Choroid plexus epithelial cell (primary cell): ENCODE measurements at places on chromosomes 1 and 21.

- DNase-seq, result peak; percentile 28
Observed at GRCh38 chr1:180150982-180151381, 3.7 kb upstream of the QSOX1 start.

GRCh38 chr1:54409156-54410142, 3.3 kb upstream of the SSBP3 start:
- no peak for DNase-seq

GRCh38 chr1:181166377-181167196, 78.1 kb downstream of the IER5 start:
- peak; percentile 88 for DNase-seq

DNA sequence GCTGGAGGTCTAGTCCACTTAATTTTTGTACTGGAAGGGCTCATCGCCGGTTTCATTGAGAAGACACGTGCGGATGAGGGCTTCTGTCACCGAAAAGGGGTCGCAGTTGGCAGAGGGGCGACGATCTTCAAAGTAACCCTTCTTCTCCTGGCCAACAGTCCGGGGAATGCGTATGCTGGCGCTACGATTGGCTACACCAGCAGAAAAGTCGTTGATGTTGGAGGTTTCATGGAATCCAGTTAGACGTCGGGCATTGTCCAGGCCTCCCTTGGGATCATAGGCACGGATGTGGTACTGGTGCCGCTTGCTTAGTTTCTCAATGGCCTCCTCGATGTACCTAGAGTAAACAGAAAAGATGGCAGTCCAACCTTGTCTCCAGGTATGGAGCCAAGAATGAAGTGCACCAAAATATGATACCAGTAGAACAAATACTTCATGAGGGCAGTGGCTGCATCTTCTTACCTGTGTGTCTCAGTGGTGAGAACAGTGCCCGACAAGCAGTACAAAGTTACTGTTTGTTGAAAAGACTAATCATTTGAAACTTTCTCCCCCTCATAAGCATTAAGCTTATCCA, 7.1 kb downstream of the GLUL start:
- no peak for DNase-seq

- no peak for DNase-seq
Observed at GRCh38 chr1:30597711-30598110, 125.7 kb downstream of the MATN1 start.

GRCh38 chr1:193141804-193142203, 20.0 kb downstream of the CDC73 start:
- DNase-seq, result no peak

DNA sequence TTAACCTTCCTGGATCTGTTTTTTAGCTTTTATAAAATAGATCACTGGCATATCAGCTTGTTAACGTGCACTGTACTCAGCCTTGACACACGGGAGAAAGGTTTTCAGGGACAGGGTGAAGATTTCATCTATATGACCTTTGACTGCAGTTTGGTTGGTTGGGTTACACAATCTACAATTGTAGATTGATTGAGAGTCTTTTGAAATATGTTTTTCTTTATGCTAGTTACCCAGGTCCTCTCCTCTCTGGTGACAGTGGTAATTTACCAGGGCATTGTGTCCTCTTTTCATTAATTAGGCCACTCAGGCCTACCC, 48.8 kb downstream of the DDR2 start:
- DNase-seq, result no peak

- DNase-seq, result no peak
Observed at GRCh38 chr1:42613803-42614131, 44.5 kb upstream of the PPIH start.

- peak; percentile 72 for DNase-seq
Observed at GRCh38 chr1:36365381-36365780, 20.3 kb downstream of the STK40 start.

- no peak for DNase-seq
Observed at GRCh38 chr1:19644395-19644680, 227 bp downstream of the NBL1 start.

GRCh38 chr1:193322211-193322610, 135.8 kb upstream of the B3GALT2 start:
- peak; percentile 92 for DNase-seq

GRCh38 chr1:25993197-25993951, 4.5 kb downstream of the PAFAH2 start:
- DNase-seq, result no peak

DNA sequence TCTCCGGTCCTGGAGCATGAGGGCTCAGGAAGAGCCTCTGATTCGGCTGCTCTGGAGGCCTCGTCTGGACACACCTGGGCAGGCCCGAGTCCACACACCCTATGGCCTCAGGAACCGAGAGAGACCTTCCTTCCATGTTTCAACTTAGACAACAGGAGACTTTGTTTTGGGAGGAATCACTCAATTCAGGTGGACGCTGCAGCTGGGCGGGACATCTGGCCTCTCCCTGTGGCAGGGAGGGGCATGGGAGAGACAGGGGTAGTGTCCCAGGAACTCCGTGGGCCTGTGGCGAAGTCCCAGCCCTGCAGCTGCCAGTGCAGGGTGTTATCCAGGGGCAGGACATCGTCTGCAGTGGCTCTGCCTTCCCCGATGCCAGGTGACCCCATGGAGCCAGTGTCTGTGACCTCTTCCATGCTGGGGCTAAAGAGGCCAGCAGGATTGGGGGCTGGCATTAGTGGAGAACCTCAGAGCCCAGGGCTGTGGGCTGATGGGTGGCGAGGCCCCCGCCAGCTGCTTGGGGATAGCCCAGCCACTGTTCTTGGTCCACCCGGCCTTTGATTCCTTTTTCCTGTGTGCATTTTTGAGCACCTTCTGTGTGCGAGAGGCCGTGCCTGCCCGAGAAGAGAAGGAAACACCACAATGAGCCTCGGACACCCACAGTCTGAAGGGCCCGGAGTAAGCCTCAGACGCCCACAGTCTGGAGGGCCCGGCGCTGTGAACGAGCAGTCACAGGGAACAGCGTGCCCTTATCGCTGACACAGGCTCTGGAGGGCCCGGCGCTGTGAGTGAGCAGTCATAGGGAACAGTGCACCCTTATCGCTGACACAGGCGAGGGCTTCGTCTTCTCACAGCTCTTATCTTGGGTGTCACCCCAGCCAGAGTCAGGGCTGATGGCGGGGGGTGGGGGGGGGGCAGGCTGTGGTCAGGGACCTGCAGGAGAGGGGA, 6.2 kb downstream of the COL18A1 start:
- no peak for DNase-seq

DNA sequence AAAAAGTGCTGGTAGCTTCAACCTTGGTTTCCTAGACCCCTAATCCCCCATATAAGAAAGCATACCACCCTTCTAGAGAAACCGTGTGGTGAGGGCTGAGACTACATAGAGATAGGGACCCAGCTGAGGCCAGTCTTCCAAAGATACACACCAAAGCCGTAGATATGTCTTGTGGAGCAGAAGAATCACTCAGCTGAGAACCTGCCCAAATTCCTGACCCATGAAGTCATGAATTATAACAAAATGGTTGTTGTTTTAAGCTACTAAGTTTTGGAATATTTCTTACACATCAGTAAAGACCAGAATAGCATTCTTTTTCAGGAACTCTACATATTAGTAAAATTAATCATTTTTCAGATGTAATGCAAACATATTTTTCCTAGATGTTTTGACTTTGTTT, 3.3 kb upstream of the SNRPE start:
- DNase-seq, result peak; percentile 86

DNA sequence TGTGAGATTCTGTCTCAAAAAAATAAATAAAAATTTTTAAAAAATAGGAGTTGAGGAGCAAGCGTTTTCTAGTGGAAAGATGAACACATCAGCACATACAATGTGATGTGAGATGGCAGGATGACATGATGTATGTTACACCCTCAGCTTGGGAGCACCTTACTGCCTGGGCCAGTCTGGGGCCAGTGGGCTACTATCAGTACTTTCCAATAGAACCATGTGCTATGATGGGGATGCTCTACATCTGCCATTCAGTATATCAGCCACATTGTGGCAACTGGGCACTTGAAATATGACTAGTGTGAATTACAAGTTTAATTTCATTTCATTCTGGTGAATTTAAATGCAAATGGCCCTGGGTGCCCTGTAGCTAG, 156.0 kb downstream of the PGBD5 start:
- no peak for DNase-seq

GRCh38 chr1:218347723-218348627, 2.8 kb downstream of the TGFB2 start:
- peak; percentile 94 for DNase-seq

DNA sequence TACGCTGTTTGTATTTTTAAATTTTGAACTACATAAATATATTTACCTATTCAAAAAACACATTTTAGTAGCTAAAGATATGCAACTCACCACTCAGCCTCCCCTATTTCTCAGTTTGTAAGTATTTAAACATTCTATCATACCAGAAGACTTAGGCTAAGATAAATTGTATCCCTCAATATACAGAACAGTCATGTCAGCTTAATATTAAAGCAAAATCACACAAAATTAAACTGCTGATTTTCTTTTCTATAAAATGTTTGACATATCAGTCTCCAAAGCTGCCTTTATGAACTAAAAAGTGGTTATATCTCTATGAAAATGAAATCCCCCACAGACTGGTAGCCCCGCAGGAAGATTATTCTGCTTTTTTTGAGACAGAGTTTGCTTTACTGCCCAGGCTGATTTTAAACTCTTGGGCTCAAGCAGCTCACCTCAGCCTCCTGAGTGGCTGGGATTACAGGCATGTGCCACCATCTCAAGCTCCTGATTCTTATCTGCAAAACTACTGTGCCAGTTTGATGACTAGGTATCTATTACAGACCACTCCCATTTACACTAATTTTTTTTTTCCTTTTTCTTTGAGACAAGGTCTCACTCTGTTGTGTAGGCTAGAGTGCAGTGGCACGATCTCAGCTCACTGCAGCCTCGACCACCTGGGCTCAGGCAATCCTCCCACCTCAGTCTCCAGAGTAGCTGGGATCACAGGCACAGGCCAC, 37.6 kb downstream of the NRDC start:
- no peak for DNase-seq

DNA sequence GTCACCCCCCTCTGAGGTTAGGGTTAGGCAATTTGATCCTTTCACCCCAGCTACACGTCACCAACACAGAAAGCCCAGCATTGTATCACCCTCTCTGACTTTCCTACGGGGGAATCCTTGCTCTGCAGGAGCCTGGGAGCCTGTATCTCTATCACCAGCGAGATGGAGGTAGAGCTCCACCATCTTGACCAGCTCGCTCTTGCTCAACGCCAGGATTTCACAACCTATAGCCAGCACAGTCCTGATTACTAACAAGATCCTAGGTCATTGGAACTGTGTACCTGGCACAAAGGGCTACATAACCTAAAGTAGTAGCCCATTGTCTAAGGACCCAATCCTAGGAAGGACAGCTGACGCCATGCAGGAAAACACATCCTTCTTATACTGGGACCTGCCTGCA, 66.1 kb downstream of the DMRTA2 start:
- no peak for DNase-seq

DNA sequence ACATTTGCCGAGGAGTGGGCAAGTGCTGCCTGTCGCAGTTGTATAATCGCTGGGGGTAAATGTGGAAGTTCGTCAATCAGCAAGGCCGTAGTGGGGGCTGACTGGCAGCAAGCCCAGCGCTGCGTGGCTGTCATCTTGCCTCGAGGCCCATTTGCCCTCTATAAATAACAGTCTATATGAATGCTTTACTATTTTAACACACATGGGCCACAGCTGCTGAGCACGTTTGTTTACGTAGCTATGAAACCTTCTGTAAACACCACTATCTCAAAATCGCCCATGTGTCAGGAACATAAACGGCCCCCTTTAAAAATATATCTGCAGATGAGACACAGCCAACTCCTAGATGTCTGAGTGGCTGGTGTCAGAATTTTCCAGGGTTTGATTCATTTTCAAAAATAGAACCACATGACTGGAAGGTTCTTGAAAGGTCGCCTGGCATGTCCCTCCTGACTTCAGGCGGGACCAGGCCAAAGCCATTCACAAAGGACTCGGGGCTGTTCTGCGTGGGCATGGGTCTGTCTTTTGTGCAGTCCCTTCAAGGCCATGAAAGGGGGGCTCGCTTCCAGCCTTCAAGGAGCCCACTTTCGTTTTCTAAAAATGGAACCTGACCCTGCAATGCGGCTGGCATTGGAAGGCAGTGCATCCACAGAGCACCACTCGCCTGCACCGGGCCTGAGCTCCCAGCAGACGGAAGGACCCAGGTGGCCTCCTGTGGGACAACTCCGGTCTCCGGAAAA, 205.5 kb downstream of the KCNJ6 start:
- DNase-seq, result peak; percentile 29

DNA sequence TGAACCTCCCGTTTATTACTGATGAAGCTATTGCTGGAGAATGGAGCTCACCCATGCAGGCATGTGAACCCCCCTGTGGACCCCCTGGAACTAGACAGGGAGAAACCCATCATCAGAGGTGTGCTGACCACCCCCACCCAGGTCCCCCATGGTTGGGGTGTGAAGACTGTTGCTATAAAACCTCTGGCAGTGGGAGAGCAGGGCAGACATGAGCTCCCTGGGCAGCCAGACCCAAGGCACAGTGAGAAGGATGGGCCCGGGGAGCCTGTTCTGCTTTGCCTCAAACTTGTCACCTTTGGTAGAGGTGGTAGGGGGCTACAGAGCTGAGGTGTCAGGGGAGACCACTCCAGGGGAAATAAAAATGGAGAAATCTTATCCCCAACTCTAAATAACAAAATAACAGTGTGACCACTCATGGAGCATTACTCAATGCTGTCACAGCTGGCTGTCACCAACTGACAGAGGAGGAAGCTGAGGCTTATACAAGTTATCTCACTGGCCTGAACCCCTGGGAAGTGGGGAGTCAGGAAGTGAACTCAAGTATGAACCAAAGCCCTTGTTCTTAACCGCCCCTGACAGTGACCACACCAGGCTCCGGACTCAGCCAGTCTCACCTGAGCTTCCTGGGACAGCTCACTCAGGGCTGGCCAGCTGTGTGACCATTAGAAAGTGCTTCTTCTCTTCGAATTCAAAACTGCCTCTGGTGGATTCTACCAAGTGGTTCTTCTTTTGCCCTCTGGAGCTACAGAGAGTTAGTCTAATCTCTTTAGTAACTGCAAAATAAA, 698.8 kb downstream of the MATN1 start:
- DNase-seq, result no peak

DNA sequence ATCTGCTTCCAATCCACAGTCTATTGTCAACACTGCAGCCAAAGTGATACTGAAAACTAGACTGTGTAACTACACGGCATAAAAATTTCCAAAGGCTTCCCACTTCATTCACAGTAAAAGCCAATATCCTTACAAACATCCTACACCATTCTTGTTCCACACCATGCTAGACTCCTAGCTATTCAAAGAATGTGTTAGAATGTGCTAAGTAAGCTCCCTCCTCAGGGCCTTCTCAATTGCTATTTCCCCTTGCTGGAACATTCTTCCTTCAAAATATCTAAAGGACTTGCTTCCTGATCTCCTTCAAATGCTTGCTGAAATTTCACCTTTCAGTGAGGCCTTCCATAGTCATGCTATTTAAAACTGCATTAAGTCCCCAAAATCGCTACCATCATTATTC, 228.1 kb downstream of the AKT3 start:
- DNase-seq, result peak; percentile 64

- no peak for DNase-seq
Observed at GRCh38 chr1:224859651-224860050, 69.8 kb upstream of the DNAH14 start.

DNA sequence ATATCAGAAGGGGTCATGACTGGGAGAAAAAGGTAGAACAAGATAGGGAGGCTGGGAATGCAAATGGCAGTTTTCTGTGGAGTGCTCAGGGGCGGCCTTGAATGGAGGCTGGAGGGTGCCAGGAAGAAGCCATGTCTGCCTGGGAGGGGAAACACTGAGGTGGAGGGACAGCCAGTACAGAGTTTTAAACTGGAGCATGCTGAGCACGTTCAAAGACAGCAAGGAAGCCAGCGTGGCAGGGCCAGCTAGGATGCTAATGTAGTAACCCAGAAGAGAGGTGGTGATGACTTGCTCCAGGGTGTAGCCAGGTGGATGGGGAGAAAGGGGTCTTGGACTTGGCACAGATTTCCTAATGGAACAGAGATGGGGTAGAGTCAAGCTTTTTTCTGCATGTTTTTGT, 445.8 kb upstream of the VAMP3 start:
- no peak for DNase-seq
